HFFc6 (cell line): ENCODE measurements at places on chromosomes 5 and 9. TPM values are rescaled to one million over a fixed set of nuclear protein-coding genes. Genes with fewer than 3 reads are reported as not detected.

GRCh38 chr9:84170521-84171141, 169.9 kb downstream of the SLC28A3 start:
- DNase-seq: peak; percentile 97
- peak overlapping the region; percentile 70 for H3K4me3 ChIP-seq
- H3K36me3 ChIP-seq: no peaks in the 10 kb centered on the region
- no peaks in the 10 kb centered on the region for H3K27me3 ChIP-seq
- peaks cover 57% of the 10 kb centered on the region for H3K4me1 ChIP-seq
- H3K27ac ChIP-seq: peak overlapping the region; percentile 95

PCDHGB2 gene
- total RNA-seq: 4.4 and 9.6 TPM in 2 replicates

- H3K27ac ChIP-seq: no peak overlapping the region
- no peaks in the 10 kb centered on the region for H3K4me1 ChIP-seq
- H3K36me3 ChIP-seq: no peaks in the 10 kb centered on the region
- peaks cover 15% of the 10 kb centered on the region for H3K27me3 ChIP-seq
- no peak overlapping the region for H3K4me3 ChIP-seq
- DNase-seq: no peak
Observed at GRCh38 chr9:107819772-107820565, 330.4 kb upstream of the KLF4 start.

DNA sequence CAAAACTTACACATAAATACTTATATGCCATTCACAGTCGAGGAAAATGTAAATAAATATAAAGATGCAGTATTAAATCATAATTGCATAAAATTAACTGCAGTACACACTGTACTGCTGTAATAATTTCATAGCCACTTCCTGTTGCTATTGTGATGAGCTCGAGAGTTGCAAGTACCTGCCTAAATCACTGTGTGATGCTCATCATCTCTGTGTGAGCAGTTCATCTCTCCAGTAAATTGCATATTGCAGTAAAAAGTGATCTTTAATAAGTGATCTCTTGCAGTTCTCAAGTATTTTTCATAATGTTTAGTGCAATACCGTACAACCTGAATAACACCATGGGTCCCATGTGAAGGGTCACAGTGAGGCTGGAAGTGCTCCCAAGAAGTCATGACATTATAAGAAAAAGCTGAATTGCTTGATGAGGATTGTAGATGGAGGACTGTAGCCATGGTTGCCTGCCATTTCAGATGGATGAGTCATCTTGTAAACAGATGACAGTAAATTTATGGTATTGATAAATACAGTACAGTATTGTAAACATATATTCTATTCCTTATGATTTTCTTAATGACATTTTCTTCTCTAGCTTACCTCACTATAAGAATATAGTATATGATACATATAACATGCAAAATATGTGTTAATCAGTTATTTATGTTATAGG, 34.9 kb downstream of the SYK start:
- H3K4me1 ChIP-seq: no peaks in the 10 kb centered on the region
- H3K36me3 ChIP-seq: no peaks in the 10 kb centered on the region
- DNase-seq: no peak
- H3K4me3 ChIP-seq: no peak overlapping the region

GRCh38 chr9:97866848-97867247, 13.8 kb downstream of the FOXE1 start:
- peaks cover 6% of the 10 kb centered on the region for H3K27me3 ChIP-seq
- no peak for DNase-seq
- peaks cover 20% of the 10 kb centered on the region for H3K4me1 ChIP-seq

- peaks cover 9% of the 10 kb centered on the region for H3K36me3 ChIP-seq
- peaks cover 76% of the 10 kb centered on the region for H3K4me1 ChIP-seq
- no peaks in the 10 kb centered on the region for H3K27me3 ChIP-seq
- H3K4me3 ChIP-seq: no peak overlapping the region
- no peak for DNase-seq
Observed at GRCh38 chr9:71937898-71938297, 26.5 kb downstream of the C9orf85 start.
